ENCODE measurements at places on chromosomes 11 and 22.

DNA sequence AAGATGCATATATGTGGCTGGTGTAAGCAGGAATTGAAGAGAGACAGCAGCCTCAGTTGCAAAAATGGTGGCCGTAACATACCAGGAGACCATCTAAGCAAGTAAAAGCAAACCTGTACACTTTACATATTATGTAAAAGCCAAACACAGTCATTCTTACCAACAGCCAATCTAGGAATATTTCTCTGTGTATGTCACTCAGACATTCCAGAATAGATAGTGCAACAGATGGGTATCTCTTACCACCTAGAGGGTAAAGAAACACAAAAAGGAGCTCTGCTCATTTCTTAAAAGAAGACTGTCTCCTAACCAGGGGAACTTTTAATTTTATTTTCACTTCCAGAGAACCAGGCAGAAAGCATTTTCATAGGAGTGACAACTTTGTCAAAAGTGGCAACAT is 38.7 kb downstream of the GLYAT start:
- no peak for DNase-seq

DNA sequence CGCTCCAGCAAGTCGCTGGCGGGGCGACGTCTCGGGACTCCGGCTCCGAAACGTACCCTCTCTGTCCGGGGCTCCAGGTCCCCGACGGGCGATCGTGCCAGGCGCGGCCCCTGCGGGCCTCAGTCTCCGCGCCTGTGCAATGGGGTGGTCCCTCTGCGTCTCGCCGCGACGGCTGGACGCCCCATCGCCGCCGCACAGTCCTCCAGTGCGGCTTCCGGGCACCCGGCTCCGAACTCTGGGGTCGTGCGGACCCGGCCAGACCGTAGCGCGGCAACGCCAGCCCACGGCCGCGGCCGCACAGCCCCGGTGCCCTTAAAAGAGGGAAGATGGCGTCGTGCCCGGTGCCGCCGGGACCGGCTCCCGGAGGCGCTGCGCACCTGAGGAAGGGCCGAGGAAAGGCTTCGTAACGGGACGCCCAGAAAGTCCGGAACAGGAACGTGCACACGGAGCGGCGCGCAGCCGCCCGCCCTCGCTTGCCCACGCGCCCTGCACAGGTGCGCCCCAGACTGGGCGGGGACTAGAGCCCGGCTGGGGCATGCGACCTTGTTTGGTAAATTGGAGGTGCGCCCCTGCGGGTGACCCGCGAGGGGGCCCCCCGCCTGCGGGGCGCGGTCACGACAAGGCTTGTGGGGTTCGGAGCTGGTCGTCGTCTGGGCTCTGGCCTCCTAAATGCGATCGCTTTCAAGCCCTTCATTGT is 525 bp downstream of the BIK start:
- no peak for DNase-seq

DNA sequence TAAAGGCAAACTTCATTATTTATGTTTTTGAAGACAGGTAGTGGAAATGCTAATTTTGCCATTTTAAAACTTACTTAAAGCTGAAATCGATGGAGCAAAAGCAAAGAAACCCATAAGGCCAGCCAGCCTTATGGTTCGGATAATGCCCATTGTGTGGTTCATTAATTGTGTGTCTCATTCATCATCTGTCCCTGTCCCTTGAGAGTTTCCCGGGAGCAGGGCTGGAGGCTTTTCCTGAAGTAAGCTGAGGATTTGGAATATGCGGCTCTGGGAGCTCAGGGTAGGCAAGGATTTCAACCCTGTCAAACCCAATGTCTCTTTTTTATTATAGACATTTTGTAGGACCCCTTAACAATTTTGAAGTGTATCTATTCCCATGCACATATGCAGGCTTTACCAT is 790.0 kb upstream of the KIRREL3 start:
- DNase-seq, result no peak

GRCh38 chr11:35367491-35367890 is 51.9 kb downstream of the SLC1A2 start:
- DNase-seq, result no peak

DNA sequence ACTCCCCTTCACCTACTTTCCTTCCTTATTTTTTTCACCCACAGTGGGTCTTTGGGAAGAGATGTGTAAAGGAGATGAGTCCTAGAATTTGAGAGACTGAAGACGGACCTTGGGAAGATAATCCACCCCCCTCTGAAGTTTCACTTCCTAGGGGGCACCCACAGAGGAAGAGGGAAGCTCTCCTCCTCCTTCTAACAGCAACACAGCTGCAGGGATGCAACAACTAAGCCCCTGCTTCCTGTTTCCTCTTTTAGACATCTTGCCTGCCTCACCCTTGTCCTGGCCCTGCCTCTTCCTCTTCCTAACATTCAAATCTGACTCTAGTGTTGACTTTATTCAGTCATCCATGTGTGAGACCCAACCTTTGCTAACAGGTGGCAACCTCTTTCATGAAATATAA is 424.6 kb downstream of the BUD13 start:
- no peak for DNase-seq

DNA sequence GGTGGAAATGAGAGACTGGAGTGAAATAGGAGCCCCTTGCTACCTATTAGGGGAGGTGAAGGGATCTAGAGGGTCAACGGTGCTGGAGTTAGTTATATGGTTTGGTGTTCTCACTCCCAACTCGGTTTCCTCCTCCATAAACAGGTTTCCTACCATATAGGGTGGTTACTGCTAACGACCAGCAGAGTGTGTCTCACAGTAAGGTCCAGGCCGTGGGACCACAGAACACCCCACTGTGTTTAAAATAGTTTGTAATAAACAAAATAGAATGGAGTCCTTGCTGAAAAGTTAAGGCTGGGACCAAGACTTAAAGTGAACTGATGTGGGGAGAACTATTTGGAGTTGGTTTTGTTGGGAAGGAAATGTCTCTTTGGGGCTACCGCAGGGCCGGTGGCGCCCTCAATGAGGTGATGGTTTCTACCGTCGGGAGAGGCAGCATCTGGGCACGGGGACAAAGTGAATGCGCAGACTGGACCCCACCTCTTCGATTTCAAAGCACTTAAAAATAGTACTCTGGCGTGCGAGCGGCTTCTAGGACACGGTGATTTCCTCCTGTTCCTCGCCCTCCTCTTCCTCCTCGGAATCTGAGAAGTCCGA is 4.5 kb downstream of the DBX1 start:
- DNase-seq, result no peak

DNA sequence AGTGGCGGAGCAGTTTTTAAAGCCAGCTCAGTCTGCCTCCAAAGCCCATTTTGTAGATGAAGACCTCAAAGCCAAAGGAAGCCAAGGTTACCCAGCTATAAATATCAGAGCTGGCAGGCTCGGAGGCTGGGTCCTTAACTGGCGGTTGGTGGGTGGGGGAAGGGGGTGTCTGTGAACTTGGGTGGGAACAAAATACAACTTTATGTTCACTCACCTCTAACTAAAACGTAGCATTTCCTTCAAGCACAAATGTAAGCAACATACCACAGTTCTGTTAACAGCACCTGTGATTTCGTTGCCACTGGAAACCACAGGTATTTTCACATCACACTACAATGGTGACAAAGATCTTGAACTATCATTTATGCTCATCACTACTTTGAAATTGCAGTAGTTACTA is 99.7 kb upstream of the SYT13 start:
- DNase-seq, result no peak

DNA sequence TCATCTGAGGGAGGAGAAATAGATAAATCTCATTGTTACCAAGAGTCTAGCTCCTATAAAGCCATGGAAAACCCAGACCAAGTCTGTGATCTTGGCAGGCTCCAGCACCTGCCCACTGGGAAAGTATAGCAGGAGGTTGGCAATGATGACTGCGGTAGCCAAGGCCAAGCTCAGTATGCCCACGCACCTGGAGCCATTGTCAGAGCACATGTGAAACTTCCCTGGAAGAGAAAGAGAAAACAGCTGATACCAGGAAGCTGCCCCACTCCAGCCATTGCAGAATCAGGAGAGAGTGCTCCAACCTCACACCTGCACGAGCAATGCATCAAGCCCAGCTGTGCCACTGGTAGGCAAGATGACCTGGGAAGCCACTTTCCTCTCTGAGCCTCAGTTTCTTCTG is 62.2 kb upstream of the HEPHL1 start:
- no peak for DNase-seq

GRCh38 chr11:72348250-72348649 is 86.1 kb downstream of the CLPB start:
- DNase-seq, result no peak

Data from T1000 (cell line).